ENCODE measurements at places on chromosomes 3 and 15.

DNA sequence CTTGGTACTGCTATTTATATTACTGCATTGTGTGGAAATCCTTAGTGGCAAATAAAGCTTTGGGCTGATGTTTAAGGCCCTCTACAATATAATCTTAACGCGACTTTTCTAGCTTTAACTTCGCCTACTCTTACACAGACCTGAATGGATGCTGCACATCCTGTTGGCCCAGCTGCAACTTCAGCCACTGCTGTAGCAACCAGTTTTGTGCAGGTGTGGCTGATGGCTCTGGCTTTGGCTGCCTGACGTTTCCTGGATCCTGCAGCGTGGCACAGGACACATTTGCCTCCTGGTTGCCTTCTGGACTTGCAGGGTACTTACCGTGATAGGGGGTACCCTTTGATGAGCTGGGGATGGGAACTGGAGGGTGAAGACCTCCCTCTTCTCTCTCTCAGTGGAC is 20.2 kb upstream of the ERICH6 start:
- DNase-seq, result no peak

- no peak for DNase-seq
These were observed 59.0 kb upstream of the MINAR1 start for GRCh38 chr15:79373113-79373512.

GRCh38 chr15:28101983-28102441 is 2.9 kb upstream of the OCA2 start:
- no peak for DNase-seq

GRCh38 chr3:36777424-36778218 is 13.3 kb upstream of the DCLK3 start:
- no peak for DNase-seq

DNA sequence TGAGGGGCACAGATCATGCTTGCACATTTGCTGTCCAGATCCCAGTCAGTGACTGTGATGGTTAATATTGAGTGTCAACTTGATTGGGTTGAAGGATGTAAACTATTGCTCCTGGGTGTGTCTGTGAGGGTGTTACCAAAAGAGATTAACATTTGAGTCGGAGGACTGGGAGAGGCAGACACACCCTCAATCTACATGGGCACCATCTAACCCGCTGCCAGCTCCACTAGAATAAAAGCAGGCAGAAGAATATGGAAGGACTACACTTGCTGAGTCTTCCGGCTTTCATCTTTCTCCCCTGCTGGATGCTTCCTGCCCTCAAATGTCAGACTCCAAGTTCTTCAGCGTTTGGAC is 5.1 kb downstream of the GP9 start:
- DNase-seq, result no peak

- no peak for DNase-seq
These were observed 46.1 kb downstream of the SOX2 start for GRCh38 chr3:181757694-181758306.

GRCh38 chr15:91921188-91921842 is 67.8 kb downstream of the SLCO3A1 start:
- no peak for DNase-seq

DNA sequence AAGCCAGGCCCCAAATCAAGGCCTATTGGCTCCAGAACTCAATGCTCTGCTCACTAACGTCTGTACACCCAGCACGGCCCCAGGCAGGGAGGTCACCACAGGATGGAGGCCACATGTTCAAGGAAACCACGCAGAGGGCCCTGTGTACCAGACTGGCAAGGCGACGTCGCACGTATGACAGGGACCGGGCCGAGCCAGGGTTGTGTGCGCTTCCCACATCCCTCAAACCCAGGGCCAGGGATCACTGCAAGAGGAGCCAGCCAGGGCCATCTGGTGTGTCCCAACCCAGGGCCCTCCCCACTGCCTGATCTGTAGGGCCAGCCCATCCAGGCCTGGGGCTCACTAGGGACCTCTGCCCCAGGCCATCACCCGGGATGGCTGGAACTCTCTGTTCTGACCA is 62.0 kb downstream of the ZNF445 start:
- no peak for DNase-seq

- DNase-seq, result no peak
These were observed 120.9 kb downstream of the ATP10A start for GRCh38 chr15:25742041-25742730.

DNA sequence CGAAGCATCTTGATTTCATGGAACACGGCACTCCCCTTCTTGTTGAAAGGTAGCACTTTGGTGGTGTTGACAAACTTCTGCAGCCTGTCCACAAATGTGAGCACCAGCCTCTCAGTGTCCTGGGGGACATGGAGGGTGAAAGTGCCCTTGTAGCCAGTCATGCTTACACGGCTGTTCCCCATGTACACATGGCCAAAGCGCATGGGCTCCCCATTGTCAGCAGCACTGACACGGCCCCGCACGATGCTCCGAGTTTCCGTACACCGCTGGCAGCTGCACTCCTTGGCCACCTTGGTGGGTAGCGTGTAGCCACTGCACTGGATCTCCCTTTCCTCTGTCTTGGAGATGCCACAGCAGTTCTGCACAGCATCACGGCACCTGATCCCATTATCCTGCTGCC is 12.7 kb downstream of the CILP start:
- DNase-seq, result no peak

- DNase-seq, result no peak
These were observed 193.7 kb upstream of the AZI2 start for GRCh38 chr3:28542351-28542750.

GRCh38 chr15:62985768-62986167 is 56.8 kb upstream of the TPM1 start:
- no peak for DNase-seq

GRCh38 chr3:104878395-104878794 is 488.3 kb upstream of the ALCAM start:
- no peak for DNase-seq

DNA sequence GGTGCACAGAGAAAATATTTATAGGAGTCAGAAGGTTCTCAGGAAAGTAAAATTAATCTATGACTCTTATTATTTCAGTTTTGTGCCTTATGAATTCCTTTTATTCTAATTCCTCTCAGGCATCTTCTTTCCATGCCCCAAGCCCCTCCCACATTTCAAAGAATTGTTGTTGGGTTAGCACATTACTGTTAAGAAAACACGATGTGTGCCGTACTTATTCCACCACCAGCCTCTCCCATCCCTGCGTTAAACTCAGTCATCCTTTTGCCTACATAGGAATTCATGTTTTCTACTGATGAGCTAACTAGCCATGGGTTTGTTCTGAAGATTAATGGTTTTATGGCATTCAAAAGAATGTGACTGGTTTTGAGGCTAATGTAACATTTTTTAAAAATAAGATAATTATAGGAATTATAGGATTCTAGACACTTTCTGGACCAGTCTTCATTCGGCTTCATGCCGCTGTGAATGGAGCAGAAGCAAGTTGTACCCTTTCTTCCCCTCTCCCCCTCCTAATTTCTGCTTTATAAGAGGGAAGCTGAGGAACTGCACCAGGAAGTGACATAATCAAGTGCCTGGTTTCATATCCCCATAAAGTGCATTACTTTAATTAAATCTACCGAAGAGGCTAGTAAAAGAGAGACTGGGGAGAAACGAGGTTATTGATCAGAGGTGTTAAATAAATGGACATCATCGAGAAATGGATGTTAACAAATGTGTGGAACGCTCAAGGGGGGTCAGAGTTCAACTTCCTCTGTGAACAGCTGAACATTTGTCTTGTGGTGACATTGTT is 12.3 kb upstream of the MB21D2 start:
- DNase-seq, result no peak

DNA sequence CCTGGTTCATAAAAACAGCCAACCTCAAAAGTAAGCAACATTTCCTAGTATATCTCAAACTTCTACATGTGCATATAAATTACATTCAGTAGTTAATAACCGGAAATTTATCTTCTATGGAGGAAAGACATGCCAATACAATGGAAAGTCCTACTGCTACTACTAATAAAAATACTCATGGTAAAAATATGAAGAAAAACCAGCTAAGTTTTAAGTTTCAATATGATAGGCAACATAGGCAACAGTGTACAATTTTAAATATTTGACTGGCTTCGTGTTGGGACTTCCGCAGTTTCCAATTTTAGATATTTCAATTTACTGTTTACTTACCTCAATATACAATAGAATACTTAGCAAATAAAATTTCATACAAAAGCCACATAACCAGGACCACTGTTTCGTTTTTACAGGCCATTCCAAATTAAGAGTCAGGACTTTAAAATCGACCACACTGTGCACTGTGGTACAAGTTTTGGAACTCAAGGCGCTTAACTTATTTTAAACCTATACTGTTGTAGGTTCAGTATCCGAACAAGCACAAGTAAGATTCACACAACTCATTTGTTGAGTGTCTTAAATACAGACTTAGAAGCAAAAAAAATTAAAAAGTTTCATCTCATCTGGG is 2.9 kb downstream of the NAA50 start:
- DNase-seq, result no peak

DNA sequence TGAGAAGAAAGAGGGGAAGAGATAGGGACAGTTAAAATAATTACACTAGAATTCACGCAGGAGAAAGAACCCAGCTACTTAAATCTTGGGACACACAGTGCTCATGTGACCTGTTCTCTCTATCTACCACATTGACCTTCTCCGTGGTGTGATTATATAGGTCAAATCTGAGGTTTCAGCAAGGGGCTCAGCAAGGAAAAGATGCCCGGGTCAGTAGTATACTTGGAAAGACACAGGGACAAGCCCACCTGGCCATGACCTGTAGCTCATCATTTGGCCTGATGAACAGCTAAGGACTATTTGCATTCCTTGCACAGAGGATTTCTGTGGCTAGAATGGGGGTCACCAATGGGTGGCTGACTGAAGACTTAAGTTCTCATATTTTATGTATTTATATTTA is 71.9 kb downstream of the SSR3 start:
- DNase-seq, result no peak

- no peak for DNase-seq
These were observed 84.8 kb downstream of the SMAD3 start for GRCh38 chr15:67150023-67150860.

GRCh38 chr3:64129106-64129505 is 96.2 kb downstream of the PRICKLE2 start:
- DNase-seq, result no peak

GRCh38 chr3:197023998-197024651 is 5.5 kb downstream of the MELTF start:
- DNase-seq, result no peak

- no peak for DNase-seq
These were observed 4.1 kb downstream of the FBN1 start for GRCh38 chr15:48641416-48641815.

- no peak for DNase-seq
These were observed 1.1 kb downstream of the TFDP2 start for GRCh38 chr3:142148044-142148791.

DNA sequence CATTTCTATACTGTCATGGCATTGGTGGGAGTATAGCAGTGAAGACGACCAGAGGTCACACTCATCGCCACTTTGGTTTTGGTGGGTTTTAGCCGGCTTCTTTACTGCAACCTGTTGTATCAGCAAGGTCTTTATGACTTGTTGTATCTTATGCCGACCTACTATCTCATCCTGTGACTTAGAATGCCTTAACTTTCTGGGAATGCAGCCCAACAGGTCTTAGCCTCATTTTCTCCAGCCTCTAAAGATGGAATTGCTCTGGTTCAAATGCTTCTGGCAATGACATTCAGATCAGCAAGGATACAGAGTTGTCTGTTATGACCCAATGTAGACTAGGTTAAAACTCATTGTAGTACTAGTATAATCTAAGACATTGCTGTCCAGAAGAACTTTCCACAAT is 54.9 kb upstream of the LRTM1 start:
- DNase-seq, result no peak

DNA sequence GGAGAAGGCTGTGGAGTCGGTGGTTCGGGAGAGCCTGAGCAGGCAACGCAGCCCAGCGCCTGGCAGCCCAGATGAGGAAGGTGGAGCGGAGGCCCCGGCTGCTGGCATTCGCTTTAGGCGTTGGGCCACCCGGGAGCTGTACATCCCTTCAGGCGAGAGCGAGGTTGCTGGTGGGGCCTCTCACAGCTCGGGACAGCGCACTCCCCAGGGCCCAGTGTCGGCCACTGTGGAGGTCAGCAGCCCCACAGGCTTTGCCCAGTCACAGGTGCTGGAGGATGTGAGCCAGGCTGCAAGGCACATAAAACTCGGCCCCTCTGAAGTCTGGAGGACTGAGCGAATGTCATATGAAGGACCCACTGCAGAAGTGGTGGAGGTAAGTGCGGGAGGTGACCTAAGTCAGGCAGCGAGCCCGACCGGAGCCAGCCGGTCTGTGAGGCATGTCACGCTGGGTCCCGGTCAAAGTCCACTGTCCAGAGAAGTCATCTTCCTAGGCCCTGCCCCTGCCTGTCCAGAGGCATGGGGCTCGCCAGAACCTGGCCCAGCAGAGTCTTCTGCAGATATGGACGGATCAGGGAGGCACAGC is 26.7 kb downstream of the SYNM start:
- no peak for DNase-seq

All from stimulated activated CD8-positive, alpha-beta memory T cell treated with anti-CD3 and anti-CD28 coated beads, Interleukin-7, amount 100 ng/mL, for 24 hours (primary cell).